ENCODE measurements at places on chromosomes 12 and 14.

GRCh38 chr14:39607978-39608377 lies 175.7 kb upstream of the FBXO33 start:
- no peak for DNase-seq

DNA sequence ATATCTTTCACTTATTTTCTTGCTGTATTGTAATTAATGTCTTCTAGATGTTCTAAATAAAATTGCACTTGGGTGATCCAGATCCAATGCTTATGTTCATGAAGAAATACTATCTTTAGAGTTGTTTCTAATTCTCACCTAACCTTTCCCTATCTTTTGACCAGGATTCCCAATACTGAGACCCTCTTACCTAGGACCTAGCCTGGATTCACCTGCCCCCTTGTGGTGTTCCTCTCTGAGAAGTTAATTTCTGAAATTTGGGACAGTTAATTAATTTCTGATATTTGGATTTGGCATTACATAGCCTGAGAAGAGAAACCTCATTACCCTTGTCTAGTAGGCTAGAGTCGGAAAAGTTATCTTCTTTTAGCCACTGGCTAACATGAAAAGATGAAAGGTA lies 29.5 kb downstream of the FOXA1 start:
- no peak for DNase-seq

DNA sequence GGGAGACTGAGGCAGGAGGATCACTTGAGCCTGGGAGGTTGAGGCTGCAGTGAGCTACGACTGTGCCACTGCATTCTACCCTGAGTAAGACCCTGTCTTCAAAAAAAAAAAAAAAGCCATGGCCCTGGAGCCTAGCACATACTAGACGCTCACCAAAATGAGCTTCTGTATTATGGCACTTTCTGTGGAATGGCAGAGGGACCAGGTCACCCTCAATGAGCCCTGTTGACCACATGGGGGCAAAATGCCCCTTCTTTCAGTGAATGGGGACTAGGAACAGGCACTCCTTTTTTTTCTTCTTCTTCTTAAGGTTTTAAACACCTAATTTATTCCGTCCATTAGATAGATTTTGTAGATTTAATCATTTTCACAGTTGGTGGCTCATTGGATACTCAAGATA lies 50.5 kb downstream of the FAM222A start:
- no peak for DNase-seq

GRCh38 chr12:5246196-5246595 lies 185.7 kb upstream of the NTF3 start:
- DNase-seq: no peak

DNA sequence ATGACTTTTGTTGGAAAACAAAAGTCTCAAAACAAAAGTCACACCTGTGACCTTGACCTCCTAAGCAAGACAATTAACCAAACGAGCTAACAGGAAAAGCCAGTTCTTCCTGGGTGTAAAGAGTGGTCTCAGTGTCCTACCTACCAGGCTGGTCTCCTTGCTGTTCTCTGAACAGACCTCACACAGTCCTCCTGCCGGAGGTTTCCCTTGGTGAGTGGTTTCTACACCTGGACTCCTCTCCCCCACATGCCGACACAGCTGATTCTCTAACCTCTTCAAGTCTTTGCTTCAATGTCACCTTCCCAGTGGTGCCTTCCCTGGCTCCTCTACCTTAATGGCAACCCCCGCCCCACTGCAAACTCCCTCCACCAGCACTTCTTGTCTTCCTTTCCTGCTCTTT lies 238.6 kb downstream of the ZFP36L1 start:
- no peak for DNase-seq

DNA sequence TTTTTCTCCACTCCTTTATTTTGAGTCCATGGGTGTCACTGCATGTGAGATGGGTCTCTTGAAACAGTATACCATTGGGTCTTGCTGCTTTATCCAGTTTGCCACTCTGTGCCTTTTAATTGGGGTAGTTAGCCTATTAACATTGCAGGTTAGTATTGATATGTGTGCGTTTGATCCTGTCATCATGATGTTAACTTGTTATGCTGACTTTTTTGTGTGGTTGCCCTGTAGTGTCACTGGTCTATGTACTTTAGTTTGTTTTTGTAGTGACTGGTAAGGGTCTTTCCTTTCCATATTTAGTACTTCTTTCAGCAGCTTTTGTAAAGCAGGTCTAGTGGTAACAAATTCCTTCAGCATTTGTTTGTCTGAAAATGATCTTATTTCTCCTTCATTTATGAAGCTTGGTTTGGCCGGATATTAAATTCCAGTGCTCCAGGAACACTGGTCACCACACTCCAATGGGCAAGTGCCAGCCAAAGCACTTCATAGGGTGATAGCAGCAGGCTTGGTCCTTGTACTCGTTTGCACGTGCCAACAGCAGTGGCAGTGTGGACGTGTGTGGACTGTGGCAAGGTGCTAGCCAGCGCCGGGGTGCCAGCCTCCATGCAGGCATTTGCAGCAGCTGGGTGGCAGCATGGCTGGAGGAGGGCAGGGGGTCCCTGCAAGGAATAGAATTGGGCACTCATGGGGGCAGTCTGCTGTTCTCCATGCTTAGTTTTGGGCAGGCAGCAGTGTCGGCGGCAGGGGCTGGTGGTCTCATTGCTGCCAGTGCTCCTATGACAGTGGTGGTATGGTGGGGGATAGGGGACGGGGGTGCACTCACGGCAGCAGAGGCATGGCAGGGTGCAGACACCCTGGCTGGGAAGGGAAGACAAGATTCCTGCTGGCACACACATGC lies 53.5 kb downstream of the FRS2 start:
- no peak for DNase-seq

- no peak for DNase-seq
Observed at GRCh38 chr12:116838365-116838764, 42.9 kb downstream of the HRK start.

- DNase-seq: no peak
Observed at GRCh38 chr12:129911428-129912049, 7.7 kb upstream of the TMEM132D start.

- no peak for DNase-seq
Observed at GRCh38 chr12:95184121-95184520, 33.1 kb downstream of the FGD6 start.

GRCh38 chr14:101979666-101980065 lies 15.3 kb downstream of the DYNC1H1 start:
- no peak for DNase-seq

- DNase-seq: no peak
Observed at GRCh38 chr12:87196321-87196720, 832.9 kb downstream of the C12orf50 start.

GRCh38 chr14:89158701-89159100 lies 258.3 kb downstream of the FOXN3 start:
- DNase-seq: no peak

GRCh38 chr12:120394483-120395367 lies 25.8 kb upstream of the MSI1 start:
- DNase-seq: no peak

- no peak for DNase-seq
Observed at GRCh38 chr12:104649217-104649824, 192.6 kb downstream of the CHST11 start.

DNA sequence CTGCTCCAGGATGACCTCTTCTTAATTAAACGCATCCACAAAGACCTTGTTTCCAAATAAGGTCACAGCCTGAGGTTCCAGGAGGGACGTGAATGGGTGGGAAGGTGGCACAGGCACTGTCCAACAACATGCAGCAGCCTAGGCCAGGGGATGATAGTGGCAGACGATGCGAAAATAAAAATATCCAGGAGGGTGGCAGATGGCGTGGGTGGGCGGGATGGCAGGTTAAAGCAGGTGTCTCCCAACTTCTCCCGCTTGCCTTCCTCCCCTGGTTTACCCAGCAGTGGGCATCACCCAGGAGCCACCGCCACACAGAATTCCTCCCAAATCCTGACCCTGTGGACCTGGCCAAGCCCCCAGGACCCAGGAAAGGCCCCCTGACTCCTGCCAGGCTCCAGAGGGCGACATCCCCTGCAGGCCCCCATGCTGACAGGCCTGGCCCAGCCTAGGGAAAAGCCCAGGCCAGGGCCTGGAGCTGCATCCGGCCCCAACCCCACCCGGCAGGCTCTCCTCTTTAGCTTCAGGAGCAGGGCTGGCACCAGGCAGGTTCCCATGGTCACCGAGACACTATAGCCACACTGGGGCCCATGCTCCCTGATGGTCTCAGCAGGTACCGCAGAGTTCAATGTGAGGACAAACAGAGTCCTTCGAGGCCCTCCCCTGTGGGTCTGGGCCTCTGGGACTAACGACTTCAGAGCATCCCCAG lies 9.7 kb downstream of the NCOR2 start:
- DNase-seq: no peak

DNA sequence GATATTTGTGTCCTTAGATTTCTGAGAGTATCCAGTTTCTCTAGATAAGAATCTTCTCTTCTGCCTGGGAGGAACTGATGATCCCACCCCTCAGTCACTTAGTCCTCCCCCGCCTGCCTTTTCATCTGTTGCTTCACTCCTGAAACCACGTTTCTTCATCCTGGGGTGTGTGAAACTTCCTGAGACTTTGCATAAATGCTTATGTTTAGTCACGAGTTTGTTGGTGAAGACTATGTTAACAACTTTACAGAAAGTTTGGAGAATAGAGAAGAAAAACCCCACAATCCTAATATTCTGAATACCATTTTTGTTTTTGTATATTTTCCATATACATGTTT lies 33.2 kb downstream of the MARK3 start:
- DNase-seq: no peak

DNA sequence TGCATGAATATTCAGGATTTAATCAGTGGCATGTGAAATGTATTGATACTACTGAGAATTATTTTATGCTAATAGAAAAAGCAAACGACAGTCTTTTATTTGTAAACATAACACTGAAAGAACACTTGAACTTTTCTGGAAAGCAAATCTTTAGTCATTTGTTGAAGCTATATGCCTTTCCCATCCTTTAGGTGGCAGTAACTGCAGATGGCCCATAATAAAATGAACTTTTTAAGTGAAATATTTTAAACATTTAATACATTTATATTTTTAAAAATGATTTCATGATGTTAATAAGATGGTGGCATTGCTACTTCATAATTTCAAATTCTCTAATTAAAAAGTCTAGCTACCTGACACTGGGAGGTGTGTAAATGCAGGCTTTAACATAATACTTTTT lies 13.9 kb upstream of the KRR1 start:
- DNase-seq: no peak

DNA sequence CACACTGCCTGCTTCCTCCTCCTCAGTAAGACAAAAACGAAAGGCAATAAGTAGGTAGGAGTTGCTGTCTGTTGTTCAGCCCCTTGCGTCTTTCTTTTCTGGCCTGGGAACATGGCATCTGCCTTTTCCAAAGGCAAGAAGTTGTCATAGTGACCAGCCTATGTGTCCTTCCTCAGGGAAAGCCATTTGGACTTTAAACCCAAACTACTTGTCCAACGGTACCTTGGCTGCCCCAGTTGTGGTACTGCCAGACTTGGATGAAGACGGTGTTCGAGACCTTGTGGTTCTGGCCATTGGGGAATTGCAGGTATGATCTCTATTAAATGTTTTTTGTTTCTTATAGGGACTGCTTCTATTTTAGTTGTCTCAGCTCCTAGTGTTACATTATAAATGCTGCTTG lies 18.5 kb downstream of the FAM234B start:
- no peak for DNase-seq

- no peak for DNase-seq
Observed at GRCh38 chr12:66061557-66062289, 68.8 kb downstream of the LLPH start.

DNA sequence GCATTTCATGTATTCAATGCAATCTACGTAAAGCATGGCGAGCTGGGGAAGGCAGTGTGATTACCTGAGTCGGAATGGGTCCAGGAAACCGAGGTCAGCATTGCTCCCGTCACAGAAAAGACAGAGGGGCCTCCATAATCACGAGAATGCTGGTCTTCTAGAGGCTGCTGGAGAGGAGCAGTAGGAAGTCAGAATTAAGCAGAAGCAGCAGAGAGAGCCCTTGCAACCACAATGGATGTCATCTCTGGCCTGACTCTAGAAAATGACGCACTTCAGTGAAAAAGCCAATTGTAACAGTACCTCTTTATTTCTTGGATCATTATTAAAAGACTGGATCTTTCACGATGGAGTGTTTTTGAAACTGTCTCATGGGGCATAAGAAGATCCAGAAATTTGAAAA lies 69.5 kb upstream of the FOXN3 start:
- DNase-seq: no peak

GRCh38 chr14:34322940-34323418 lies 139.1 kb downstream of the SPTSSA start:
- peak; percentile 71 for DNase-seq

All from CD8-positive, alpha-beta memory T cell (primary cell).